Panc1 (cell line): ENCODE measurements at places on chromosomes 2 and 18. TPM values are rescaled to one million over a fixed set of nuclear protein-coding genes. Genes with fewer than 3 reads are reported as not detected.

DNA sequence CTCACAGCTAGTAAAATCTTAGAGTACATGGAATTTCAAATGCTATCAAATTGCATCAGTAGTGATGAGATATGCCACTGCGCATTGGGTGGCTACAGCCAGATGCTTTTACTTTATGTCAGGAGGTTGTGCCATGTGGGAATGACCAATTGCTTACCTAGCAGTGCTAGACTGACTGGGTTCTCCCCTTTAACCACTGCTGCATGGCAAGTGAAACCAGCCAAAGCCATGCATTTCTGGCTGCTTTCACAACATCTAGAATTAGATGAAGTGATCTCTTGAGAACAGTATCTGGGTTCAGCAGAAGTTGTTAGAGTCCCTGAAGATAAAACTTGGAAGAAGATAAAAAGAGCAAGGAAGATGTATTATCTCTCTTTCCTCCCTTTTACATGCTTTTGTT is 1174.2 kb upstream of the CDH2 start:
- no peak for DNase-seq

DNA sequence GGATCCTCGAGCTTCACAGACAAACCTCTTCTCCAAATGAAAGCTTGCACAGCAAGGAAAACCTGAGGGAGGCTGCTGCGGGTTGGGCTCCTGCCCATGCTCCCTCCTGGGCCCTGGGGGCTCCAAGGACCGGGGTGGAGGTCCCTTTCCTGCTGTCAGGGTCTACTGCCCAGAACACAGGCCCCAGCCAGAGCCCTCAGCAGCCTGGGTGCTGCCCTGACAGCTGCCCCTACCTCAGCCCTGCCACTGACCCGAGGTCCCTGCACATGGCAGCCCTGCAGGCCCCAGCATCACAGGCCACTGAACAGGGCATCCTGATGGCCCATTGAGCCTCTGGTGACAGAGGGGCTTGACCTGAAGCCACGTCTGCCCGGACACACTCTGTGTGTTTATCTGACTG is 41.0 kb downstream of the CROCC2 start:
- DNase-seq = no peak

DNA sequence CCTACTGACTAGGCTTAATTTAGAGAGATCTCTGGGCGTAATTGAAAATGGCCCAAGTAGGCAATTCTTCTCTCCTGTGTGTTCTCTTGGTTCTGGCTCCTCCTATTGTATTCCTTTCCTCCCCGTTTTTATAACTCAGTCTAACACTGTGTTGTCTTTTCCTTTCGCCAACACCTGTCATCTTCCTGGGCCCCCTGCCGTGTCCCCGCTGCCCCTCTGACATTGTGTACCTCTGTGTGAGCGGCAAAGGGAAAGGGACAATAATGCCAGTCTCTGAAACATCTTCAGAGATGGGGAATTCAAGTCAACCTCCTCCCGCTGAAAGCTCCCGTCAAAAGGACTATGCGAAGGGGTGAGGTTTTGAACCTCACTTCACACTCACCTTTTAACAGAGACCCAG is 210.9 kb downstream of the GBX2 start:
- DNase-seq = no peak

DNA sequence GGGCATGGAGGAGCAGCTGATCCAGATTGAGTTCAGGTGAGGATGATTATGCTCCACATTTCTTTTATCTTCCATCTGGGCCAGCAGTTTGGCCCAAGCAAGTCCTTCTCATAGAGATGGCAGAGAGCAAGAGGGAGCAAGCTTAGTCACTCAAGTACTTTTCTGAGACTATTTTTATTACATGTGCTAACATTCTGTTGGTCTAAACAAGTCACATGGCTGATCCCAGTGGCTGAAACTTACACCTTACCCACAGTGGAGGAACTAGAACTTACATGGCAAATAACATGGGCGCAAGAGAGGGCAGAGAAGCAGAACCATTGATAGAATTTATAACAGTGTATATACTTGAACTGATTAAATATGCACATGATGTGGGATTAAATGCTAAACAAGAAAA is 105.7 kb downstream of the KYNU start:
- DNase-seq = no peak

DNA sequence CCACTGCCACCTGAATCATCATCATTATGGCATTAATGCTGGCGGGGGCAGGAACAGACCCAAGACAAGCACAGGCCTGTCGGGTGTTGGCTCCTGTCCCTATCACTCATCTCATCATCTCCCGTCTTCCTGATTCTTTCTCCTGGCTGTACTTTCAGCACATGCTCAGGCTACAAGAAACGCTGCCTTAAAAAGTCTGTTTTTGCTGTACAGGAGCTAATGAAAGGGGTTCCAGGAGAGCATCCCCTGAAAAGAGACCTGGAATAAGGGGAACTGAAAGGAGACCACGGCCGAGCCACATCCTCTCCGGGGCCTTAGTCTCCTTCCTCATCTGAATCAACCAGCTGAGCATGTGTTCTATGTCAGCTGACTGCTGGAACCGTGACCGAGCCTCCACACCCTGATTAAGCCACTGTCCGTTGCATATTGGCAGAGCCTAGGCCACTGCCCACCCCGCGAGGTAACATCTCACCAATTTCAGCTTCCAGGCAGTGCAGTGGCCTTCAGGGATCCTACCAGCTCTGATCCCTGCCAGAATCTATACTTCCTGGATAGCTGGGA is 62.6 kb downstream of the DNMT3A start:
- DNase-seq = no peak

DNA sequence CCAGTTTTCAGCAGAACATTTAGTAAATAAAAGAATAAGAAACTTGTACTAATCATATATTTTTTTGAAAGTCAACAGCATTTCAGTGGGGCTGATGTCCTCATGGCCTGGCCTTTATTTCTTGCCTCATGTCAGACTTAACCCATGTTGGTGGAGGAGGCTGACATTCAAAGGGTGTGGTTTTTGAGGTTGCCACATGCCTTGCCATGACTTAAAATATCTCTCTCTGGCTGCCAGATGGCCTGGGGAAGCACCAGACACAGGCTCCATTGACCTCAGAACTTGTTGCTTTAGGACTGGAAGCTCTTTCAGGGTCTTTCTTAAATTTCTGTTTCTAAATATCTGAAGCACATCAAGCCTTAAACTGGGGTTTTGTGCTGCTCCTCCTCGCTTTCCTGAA is 32.5 kb upstream of the CD28 start:
- no peak for DNase-seq

- no peak for DNase-seq
Measured at GRCh38 chr2:204108330-204108751, 171.8 kb downstream of the ICOS start.

Gene MLPH
- total RNA-seq = 60.2 TPM
